Stimulated activated CD4-positive, alpha-beta T cell treated with anti-CD3 and anti-CD28 coated beads, Interleukin-4, amount 100 ng/mL, for 4 hours (primary cell): ENCODE measurements at places on chromosomes 5 and 9.

DNA sequence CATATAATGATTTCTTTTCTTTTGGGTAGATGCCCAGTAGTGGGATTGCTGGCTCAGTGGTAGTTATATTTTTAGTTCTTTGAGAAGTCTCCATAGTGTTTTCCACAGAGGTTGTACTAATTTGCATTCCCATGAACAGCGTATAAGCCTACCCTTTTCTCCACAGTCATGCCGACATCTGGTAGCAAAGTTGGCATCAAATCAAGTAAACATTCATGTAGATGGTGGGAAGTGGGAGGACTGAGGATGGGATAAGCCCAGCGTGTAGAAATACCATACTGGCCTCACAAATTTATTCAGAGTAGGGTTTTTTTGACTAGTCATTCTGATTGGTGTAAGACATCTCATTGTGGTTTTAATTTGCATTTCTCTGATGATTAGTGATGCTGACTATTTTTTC, 115.4 kb downstream of the EGFLAM start:
- DNase-seq: no peak

DNA sequence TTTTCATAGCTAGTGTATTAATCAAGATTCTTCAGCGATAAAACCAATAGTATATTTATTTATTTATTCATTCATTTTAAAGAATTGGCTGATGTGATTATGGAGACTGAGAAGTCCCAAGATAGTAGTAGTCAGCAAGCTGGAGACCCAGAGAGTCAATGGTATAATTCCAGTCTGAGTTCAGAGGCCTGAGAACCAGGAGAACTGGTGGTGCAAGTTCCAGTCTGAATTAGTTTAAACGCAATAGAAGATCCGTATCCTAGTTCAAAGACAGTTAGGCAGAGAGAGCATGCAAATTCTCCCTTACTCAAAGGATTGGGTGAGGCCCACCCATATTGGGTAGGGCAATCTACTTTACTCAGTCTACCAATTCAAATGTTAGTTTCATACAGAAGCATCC, 364.2 kb upstream of the RPS23 start:
- no peak for DNase-seq

DNA sequence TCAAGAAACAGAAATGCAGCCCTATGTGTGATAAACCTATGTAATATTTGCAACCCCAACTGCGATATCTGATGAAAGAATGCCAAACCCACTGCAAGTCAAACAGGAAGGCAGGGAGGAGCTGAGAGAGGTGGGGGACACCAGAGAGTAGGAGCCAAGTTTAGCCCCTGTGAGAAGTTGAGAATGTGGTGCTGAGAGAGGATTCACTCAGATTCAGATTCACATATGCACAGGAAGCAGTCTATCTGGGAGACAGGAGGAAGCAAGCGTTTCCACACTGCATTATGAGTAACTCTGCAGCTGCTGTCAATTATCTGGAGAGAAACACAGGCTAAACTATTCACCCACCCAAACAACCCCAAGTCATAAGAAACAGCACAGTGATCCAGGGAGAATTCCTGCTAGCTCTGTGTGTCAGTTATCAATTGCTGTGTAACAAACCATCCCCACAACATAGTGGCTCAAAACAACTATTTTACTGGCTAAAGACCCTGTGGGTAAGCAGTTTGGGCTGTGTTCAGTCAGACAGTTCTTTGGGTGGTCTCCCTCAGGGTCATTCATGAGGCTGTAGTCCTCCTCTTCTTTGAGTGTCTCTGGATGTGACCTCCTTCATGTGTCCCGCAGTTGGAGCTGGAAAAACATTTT, 161.9 kb upstream of the RAI14 start:
- no peak for DNase-seq

DNA sequence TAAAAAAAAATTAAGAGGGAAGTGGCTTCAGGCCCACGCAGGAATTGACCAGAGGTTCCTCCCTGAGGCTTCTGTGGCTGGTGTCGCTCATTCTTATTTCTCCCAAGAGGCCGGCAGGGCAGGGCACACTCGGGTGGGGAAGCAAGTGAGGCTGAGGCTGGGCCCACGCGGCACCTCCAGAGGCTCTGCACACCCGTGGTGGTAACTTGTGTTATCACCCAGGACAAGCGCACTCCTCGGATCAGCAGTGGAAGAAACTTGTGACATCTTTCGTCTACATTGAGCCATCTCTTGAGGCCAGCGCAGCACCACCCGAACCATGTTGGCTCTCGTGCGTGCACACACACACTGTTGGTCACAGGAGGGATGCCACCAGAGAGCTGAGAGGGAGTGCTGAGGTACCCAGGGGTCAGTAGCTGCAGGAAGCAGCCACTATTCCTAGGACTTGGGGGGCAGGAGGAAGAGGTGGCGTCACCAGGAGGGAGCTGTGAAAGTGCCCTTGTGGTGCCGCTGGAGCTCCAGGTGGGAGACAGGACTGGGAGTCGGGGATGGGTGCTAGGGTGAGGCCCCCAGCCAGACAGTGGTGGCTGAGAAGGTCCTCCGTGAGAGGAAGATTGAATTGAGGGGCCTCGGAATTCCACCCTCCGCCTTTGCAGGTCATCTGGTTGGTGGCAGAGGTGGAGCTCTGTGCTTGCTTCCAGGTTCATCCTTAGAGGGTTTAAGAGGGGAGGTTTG, 6.4 kb downstream of the NDUFS6 start:
- DNase-seq: no peak

- no peak for DNase-seq
Measured at GRCh38 chr5:139814704-139815280, 19.2 kb downstream of the PSD2 start.

DNA sequence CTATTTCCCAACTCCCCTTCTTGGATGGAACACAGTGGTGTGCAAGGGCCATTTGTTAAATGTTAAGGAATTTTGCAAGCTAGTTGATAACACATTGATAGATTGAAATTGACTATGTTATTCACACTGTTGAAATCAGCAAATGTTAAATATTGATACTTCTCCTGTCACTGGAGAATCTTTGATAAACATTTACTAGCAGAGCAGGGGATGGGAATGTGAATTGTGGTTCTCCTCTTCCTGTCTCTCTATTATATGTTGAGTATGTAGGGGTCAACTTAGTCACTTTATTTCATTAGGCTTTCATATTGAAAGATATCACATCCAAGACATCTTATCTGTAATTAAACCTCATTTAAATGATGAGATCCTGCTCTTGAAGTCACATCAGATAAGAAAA, 533.9 kb downstream of the TLR4 start:
- no peak for DNase-seq

DNA sequence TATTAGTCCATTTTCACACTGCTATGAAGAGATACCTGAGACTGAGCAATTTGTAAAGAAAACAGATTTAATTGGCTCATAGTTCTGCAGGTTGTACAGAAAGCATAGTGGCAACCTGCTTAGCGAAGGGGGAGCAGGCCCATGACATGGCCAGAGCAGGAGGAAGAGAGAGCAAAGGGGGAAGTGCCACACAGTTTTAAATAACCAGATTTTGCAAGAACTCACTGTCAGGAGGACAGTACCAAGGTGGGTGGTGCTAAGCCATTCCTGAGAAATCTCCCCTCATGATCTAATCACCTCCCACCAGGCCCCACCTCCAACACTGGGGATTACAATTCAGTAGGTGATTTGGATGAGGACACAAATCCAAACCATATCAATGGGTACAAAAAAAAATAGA, 16.8 kb upstream of the PCSK5 start:
- DNase-seq: no peak

GRCh38 chr5:88680253-88681132, 202.5 kb downstream of the MEF2C start:
- DNase-seq: peak; percentile 56

GRCh38 chr5:4384649-4385048, 755.5 kb upstream of the ADAMTS16 start:
- DNase-seq: no peak

GRCh38 chr9:14214065-14214684, 99.8 kb downstream of the NFIB start:
- no peak for DNase-seq
